ENCODE measurements at places on chromosomes 16 and 17.

DNA sequence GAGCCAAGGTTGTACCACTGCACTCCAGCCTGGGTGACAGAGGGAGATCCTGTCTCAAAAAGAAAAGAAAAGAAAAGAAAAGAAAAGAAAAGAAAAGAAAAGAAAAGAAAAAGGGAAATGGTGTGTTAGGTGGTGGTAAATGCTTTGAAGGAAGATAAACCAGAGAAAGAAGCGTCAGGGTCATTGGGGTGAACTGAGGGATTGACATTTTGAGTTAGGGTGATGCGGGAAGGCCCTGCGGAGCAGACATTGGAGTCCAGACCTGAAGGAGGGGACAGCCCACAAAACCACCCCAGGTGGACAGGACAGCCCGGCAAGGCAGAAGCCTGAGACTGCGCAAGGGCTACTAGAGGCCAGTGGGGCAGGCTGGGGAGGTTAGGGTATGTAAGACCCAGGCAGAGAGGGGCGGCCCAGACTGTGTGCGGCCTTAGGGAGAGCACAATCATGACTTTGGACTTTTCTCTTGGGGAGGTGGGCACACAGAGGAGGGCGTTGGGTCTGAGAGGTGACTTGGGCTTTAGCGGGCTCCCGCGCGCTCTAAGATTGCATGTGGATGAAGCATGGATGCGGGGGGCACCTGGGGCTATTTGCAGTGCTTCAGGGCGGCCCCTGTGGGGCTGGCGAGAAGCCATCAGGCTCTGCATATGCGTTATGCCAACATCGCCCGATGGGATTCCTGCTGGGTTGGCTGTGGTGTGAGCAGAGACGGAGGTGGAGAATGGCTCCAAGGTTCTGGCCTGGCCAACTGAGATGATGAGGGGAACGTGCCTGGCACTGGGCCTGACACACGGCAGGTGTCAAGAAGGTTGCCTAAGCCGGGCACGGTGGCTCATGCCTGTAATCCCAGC is 3.3 kb upstream of the GAA start:
- no peak for DNase-seq

DNA sequence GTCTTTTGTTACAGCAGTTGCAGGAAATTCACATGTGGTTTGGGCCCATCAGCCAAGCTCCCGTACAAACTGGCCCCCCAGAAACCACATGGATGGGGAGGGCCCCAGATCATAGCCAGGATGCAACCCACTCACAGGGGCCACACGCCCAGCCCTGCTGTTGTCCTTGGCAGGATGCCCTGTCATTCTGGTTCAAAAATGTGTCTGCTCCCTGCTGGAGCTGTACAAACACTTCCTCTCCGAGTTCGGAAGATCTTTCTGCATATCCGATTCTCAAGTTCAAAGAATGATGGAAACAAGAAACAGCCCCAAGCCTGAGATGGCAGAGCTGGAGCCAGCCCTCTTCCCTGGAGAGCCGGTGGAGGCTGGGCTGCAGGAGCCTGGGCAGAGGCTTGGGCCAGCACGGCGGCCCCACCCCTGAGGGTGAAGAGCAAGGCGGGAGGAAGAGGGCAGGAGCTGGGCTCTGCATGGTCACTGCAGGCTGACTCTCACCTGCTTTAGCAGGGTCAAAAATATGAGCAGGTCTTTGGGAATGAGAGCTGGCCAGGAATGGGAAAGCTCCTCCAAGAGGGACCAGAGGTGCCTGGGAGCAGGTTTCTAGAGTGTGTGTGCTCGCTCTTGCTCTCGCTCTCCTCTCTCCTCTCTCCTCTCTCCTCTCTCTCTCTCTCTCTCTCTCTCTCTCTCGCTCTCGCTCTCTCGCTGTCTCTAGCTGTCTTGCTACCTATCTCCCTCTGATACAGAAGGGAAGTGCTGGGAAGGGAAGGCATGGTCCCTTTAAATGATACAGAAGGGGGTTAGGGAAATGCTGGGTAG is 34.7 kb upstream of the ENPP7 start:
- no peak for DNase-seq

- DNase-seq, result no peak
Measured at GRCh38 chr17:61460796-61461585, 8.8 kb downstream of the TBX4 start.

DNA sequence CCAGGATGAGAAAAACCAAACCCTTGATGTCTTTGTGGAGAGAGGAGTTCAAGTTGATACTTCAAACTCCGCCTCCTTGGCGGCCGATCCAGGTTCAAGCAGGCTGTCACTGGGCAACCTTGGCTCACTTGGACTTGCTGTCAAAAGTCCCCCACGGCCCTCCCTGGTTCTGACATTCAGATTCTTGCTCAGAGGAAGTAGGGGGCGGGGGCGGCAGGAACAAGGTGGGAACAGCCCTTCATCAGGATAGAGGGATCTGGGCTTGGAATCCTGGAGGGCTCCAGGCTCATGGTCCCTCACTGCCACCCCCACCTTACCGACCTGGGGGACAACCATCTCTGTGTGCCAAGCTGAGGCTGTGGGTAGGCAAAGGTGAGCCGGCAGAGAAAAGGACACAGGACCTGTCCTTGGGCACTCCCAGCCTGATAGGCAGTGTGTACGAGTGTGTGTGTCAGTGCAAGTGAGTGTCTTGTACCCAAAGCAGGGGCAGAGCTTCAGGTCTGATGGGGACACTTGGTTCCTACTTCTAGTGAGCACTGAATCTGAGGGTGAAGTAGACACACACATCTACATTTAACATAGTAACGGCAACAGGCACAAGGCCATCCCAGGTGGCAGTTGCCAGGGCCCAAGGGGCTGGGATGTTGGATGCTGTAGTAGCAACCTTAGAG is 6.6 kb upstream of the TSPOAP1 start:
- no peak for DNase-seq

DNA sequence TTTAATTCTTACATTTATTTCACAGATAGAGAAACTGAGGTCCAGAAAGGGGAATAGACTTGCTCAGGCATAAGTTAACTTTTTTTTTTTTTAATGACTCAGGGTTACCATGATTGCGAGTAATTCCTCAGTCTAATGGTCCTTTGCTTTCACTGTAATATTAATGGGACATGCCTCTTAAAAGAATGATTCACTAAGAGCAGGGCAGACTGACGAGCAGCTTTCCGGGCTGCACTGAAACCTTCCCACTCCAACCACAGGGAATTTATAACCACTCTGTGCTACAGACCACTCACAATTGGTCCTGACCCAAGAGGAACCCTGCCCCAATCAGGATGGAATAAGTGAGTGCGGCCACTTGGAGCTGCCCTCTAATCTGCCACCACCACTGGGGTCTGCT is 5.7 kb downstream of the HOXB2 start:
- DNase-seq, result no peak
